ENCODE measurements at places on chromosomes 5 and 9.

DNA sequence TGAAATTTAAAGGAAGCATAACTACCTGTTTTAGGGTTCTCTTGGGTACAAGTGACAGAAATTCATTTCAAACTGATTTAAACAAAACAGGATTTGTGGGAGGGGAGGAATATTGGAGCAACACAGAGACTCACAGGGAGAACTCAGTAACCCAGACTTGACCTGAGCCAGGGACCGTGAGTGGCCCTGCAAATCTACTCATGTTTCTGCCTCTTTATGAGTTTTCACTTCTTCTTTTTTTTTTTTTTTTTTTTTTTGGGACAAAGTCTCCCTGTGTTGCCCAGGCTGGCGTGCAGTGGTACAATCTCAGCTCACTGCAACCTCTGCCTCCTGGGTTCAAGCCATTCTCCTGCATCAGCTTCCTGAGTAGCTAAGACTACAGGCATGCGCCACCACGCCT lies 405.6 kb upstream of the ZNF608 start:
- DNase-seq: no peak

DNA sequence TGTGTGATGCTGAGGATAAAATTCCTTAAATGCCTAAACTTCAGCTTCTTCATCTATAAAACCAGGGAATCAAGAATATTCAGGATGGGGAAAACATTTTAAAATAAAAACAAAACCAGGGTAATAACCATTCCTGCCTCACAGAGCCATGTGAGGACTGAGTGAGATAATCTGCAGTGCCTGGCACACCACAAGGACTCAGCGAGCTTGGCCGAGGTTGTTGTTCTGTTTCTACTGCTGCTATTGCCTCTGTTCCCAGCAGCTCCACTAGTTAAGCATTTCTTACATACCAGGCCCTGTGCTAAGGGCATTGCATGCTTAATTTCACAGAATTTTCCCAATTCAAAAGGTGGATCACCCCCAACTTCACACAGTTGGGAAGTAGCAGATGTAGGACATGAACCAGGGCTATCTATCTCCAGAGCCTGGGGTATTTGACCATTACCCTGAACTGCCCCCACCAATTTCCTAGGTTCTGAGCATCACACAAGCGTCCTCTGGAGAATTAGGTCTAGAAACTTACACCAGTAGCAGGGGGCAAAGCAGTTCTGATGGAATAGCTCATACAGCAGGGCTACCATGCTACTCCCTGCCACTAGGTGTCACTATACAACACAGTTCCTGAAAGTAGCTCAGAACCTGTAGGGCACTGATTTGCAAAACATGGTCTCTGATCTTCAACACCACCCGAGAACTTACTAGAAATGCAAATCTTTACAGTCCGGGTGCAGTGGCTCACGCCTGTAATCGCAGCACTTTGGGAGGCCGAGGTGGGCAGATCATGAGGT lies 74.3 kb downstream of the LRSAM1 start:
- no peak for DNase-seq

- DNase-seq: no peak
Observed at GRCh38 chr5:142661957-142662356, 23.9 kb downstream of the FGF1 start.

DNA sequence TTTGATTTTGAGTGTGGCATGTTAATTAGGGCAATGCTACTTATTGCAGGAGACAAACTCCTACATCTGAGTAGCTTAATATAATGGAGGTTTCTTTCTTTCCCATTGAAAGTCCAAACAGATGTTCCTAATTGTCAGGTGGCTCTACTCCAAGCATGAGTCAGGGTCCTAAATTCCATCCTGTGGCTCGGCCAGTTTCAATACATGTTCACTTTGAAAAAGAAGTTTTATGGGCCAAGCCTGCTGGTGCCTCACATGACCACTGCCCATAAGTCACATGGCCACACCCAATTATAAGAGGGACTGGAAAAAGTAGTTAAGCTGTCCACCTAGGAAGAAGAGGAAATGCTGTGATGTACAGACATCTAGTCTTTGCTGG lies 170.4 kb downstream of the ARRDC3 start:
- DNase-seq: no peak

DNA sequence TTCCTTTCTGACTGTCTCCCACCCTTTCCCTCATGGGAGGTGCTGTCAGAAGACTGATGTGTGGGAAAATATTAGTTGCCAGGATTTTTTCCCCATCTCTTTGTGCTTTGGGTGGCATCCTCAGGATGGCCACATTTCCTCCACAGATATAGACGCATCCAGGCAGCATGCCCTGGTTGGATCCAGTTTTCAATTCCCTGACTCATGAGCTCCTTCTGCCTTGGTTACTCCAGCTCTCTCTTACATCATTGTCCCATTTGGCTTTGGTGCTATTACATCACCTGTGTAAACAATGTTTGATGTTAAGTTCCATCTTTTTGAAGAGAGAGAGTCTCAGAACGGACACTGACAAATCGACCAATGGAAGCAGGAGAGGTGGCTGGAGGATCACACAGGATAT lies 302.5 kb downstream of the CDH18 start:
- DNase-seq: no peak

- DNase-seq: no peak
Observed at GRCh38 chr5:139314276-139314675, 20.7 kb downstream of the MATR3 start.

GRCh38 chr5:41843456-41844370 lies 26.5 kb downstream of the OXCT1 start:
- DNase-seq: no peak

DNA sequence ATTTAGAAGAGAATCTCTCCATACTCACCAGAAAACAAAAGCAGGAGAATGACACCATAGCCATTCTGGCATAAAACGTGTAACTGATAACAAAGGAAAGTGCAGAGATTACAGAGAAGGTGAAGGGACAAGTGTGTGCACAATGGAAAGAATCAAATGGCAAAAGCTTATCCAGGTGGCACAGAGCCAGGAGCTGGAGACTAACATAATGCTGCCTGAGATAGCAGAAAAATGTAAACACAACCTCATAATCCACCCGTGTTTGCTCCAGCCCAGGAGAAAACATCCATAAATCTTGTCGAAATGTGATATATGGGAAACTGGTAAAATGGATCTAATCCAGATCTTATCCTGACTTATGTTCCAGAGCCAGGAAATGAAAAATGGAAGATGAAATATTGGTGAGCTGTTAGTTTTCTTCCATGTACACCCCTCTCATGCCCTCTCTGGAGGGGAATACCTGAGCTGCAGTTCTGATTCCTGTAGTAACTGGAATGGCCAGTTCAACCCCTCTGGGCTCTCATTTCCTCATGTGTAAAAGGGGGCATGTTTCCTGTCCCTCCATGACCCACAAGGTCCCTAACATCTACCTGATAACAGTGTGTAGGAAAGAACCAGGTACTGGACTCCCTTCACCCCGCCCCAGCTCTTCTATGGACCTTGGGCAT lies 212.3 kb upstream of the DAPK1 start:
- DNase-seq: no peak

DNA sequence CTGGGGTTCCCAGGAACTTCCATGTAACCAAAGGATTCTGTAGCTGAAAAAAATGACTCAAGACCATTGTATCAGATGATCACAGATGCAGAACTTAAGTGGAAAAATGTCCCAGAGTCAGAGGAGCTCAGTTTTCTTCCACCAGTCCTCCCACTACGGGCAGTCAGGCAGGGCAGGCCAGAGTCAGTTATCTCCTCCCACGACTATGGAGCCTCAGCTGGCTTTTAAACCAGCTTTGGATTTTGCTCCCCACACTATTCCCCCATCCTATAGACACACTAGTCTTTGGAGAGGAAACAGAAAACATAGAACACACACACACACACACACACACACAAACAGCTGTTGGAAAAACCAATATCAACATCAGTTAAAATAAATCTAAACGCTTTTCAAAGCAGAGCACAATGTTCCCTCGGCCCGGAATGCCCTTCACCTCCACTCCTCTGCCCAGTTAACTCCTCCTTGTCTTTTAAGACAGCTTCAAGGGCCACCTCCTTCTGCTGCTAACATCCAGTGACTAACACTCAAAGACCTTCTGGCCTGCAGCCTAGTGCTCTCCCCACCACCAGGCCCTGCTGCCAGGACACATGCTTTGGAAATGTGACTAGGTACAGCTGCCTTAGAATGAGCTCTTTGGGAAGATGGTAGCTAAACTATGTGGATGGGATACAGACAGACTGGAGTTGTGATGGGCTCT lies 56.8 kb downstream of the NIPAL4 start:
- DNase-seq: no peak

All from esophagus squamous epithelium (tissue), 5 donors.